ENCODE measurements at places on chromosomes 4 and X.

GRCh38 chr4:156330436-156331031 is 376.9 kb upstream of the CTSO start:
- DNase-seq, result no peak

DNA sequence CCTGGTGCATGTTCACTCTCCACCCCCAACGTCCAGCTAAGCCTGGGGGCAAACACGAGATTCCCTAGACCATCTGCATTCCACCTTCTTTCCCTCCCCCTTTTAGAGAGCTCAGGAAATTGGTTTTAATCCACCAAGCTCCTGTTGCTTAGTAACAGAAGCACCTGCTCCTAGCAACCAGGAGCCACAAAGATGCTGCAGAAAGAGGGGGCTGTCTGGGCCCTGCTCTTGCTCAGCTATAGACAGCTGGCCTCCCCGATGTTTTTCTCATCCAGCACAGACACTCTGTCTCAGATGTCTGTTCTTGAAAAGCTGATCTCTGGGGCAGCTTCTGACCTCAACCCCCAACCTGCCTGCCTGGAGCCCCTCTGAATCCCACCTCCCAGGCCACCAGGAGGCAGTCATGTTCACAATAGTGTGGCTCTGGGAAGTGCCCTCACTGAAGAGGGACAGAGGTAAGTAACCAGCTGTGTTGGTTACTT is 71.5 kb downstream of the SLC16A2 start:
- DNase-seq, result no peak

- DNase-seq, result no peak
These were observed 69.5 kb downstream of the PLAC1 start for GRCh38 chrX:134588806-134589205.

GRCh38 chr4:81490403-81491160 is 18.9 kb upstream of the RASGEF1B start:
- no peak for DNase-seq

DNA sequence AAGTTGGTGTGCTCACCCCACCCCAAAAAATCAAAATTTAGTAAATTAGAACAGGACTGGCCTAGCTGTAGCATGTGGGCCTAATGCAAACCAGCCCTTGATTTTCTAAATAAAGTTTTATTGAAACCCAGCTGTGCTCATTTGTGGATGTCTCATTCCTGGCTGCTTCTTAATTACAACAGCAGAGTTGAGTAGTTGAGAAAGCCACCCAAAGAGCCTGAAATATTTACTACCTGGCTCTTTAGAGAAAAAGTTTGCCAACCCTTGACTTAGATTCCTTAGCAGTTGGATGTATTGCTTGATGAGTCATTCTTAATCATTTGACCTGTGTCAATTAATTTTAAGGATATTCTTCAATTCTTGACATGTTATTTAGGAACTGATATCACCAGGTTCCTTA is 168.3 kb upstream of the PUDP start:
- peak; percentile 23 for DNase-seq

GRCh38 chr4:142292231-142292630 is 553.9 kb downstream of the INPP4B start:
- no peak for DNase-seq
